ENCODE measurements at places on chromosomes 4 and X.

DNA sequence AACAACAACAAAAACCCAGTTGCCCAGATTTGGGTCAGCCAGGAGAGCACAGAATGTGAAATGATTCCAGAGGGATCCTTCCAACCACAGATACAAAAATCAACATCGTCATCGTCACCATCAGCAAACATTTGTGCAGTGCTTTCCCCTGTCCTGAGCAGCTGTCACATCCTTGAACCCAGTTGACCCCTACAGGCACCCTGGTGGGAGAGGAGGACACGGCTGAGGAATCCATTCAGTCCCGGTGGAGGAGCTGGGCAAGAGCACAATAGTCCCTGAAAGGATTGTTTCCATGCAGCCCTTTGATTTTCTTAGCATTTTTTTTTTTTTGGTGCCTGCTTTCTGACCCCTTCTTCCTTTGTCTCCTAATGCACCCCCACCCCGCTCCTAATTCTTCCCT lies 37.1 kb upstream of the STX18 start:
- no peak for DNase-seq

DNA sequence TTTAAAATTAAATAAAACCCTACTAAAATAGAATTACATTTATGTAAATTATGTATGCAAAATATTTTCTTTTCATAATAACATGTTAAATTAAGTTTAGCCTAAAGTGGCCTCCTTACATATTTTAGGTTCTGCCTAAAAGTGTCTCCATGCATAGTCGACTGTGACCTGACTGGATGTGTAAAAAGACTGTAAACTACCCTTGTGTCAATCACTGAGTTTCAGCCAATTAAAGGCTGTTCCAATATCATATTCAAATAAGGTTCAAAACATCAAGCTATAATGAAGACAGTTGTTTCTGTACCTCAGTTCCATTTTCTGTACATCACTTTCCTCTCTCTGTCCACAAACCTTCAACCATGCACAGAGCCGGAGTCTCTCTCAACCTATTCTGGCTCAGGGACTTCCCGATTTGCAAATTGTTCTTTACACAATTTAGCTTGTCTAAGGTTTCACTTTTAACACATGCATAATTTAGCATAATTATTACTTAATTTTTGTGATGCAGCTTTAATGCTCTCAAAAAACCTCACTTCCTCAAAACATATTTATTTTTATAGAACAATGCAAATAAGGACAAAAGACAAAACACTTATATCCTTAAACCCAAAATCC lies 60.1 kb downstream of the SH3RF1 start:
- DNase-seq, result no peak

GRCh38 chr4:37524267-37524666 lies 161.9 kb downstream of the RELL1 start:
- DNase-seq, result no peak

DNA sequence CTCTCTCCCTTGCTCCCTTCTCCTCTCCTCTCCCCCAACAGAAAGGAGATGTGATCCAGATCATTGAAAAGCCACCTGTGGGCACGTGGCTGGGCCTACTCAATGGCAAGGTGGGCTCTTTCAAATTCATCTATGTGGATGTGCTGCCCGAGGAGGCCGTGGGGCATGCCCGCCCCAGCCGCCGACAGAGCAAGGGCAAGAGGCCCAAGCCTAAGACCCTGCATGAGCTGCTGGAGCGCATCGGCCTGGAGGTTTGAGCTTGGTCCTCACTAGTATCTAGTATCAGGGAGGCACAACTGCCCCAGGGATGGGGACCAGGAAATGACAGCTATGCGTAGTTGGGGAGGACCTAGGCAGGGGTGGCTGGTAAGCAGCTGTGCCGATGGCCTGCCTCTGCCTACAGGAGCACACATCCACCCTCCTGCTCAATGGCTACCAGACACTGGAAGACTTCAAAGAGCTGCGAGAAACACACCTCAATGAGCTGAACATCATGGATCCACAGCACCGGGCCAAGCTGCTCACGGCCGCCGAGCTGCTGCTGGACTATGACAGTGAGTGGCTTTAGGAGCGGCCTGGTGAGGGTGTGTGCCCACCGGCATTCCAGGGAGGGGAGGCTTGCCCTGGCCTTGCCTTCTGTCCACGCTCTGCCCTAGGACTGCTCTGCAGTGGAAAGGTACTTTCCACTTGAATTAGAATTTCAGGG lies 13.0 kb downstream of the SASH3 start:
- no peak for DNase-seq

DNA sequence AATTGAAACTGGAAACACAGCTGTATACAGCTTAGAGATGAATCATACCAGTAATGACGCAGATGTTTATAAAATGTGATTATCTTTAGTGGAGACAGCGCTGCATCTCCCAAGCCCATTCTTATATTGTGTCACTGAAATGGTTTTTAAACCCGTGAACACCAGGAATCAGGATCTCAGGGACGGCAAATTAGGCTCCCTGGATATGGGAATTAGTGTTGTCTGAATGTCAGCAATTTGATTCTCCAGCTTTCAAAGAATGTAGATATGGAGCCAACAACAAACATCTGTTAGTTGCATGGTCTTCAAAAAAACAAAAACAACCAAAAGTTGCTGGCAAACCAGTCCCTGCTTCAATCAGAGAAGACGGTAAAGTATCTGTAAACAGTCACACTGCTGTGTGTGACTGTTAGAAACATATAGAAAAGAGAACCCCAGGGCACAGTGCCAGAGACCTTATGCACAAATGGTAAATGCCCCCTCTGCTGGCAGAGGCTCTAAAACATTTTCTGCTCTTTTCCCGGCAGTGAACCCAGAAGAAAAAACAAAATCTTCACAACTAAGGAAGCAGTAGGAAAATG lies 351.9 kb upstream of the FTHL17 start:
- DNase-seq, result no peak

DNA sequence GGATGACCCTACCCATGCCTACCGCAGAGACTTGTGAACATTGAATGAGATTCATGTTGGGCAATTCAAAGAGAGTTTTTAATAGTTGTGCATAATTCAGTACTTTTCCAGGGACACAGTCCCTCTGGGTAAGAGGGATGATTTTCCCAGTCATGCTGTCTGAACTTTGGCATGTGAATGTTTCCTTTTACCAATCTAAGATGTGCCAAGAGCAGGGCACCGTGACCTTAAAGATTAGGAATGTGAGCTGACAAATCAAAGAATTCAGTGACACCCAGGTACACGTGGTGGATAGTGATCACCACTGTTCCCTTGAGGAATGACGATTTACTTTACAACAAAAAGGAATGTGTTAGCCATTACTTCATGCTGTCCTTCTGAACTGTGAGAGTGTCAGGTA lies 515.6 kb downstream of the PPARGC1A start:
- DNase-seq, result no peak

DNA sequence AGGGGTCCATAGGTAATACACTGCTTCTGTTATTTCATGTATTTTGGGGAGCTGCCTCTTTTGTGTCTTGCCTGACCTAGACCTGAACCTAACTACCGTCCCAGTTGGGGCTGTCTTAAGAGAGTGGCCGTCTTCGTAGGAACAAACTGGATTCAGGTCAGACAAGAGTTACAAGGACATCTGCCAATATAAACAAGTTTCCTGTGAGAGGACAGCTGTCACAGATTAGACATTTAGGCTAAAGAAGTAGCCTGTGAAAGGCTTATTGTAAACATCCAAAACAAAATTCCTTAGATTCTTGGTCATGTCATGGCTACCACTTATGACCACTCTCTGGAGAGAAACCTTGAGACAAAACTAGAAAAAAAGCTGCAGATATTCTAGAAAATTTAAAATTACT lies 797.6 kb upstream of the AADAT start:
- no peak for DNase-seq

DNA sequence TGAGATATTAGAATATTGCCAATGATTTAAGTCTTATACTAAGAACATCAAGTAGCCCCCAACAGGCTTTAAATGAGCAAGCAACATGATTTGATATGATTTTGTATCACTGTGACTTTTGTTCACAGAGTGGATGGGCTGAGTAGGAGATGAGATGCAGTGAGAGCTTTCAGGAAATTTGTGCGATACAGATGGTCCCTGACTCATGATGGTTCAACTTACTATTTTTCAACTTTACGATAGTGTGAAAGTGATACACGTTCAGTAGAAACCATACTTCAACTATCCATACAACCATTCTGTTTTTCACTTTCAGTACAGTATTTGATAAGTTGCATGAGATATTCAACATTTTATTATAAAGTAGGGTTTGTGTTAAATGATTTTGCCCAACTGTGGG lies 78.7 kb upstream of the NWD2 start:
- DNase-seq, result no peak

DNA sequence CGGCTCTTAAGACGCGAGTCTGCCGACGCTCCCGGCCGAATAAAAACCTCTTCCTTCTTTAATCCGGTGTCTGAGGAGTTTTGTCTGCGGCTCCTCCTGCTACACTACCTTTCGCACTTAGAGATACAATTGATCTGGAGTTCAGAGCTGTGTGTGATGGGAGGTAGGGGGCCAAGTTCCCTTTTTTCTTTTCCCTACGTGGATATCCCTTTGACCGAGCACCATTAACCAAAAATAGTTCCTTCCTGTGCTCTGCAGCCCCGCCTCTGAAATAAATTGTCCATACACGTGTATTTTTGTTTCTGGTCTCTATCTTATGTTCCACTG lies 555 bp upstream of the PGM2 start:
- no peak for DNase-seq

DNA sequence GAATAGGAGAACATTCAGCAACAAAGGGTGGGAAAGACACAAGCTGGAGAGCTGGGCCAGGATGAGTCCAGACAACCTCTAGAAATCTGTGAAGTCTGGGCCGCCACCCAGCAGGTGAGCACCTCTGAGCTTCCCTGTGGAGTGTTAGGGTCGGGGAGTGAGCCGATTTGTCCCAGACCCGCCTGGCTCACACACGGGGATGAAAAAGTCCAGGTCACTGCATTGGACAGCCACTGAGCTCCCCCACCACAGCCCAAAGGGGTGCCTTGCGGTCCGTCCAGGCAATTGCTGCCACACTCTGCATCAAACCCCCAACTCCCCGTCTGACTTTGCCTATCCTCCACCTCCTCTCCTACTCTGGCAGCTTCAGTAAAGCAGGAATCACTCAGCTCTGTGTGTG lies 38.7 kb downstream of the NHSL2 start:
- no peak for DNase-seq

- DNase-seq, result no peak
These were observed 50.9 kb downstream of the RNF212 start for GRCh38 chr4:1062419-1062818.

- no peak for DNase-seq
These were observed 1.0 kb downstream of the UBL4A start for GRCh38 chrX:154485150-154486051.

DNA sequence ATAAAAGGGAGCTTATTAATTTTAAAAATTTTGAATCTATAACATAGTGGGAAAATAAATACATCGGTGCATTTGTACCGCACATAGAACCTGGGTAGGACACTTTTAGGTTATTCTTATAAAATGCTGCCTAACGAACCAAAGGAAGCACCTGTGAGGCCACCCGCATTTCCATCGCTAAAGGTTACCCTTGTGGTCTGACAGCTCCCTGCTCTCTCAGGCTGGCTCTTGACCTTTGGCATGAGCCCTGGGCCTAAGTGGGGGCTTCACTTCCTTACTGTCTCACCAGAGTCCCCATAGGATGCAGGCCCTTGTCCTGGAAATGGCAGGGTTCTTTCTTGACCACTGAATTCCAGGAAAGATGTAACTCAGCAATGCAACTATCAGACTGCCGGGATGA lies 46.0 kb downstream of the HADH start:
- DNase-seq, result no peak

- no peak for DNase-seq
These were observed 8.5 kb downstream of the AKAP17A start for GRCh38 chrX:1599791-1600405.

DNA sequence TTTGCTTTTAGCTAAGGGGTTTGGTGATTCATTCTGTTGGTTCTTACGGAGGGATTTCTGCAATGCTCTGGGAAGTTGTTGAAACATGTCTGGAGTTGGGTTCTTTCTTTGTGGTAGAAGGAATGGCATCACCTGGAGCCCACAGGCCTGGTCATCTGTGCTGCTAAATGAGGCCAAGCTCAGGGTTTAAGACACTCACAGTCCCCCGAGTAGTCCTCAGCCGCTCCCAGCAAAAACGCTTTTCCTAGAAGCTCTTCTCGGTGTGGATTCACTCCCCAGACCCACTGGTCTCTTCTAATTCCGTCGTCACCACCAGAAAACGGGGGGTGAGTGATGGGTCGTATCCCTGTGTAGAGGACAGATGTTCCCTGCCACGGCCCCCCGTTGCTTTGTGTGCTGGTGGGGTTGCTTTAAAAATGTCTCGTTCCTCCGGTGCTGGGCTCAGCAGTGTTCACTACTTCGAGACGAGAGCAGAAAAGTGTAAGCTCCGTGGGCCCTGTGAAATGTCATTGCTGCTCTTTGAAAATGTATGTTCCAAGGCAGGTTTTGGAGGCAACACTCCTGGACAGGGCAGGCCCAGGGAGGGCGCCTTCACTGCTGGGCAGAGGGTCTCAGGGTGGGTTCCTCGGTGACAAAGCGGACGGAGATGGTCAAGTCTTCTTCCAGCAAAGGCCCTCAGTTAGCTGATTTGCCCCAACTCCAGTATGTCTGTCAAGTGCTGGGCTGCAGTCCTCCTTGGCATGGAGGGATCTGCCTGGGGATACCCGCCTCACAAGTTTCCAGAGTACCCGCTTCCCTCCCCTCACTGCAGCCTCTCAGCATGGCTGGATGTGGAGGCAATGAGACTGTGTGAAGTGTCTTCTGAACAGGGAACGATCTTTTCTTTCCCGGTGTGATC lies 37.3 kb downstream of the PSAPL1 start:
- no peak for DNase-seq

GRCh38 chrX:17617806-17618205 lies 119.5 kb upstream of the SCML1 start:
- DNase-seq, result no peak

- DNase-seq, result no peak
These were observed 14.6 kb downstream of the SRPX start for GRCh38 chrX:38206036-38206435.

DNA sequence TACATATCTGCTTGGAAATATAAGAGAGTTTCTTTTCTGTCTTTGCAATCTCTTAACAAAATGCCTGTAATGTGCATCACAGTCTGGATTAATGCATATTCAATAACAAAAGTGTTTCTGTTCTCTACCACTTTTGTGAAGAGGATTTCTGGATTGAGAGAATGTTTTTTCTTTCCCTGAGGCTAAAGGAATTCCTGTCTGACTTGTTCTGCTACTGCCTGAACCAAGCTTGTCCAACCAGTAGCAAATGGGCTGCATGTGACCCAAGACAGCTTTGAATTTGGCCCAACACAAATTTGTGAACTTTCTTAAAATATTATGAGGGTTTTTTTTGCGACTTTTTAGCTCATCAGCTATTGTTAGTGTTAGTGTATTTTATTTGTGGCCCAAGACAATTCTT lies 1133.9 kb downstream of the SH3BGRL start:
- no peak for DNase-seq

- no peak for DNase-seq
These were observed 137.8 kb upstream of the IL1RAPL2 start for GRCh38 chrX:104428231-104428630.

- DNase-seq, result no peak
These were observed 2.7 kb downstream of the ENPP6 start for GRCh38 chr4:184214931-184215330.

- DNase-seq, result no peak
These were observed 23.6 kb downstream of the NUDT9 start for GRCh38 chr4:87445964-87446363.

Measured in T-helper 2 cell treated with Interferon-gamma antibody and Interleukin-4, amounts not matched to agents 5 μg/mL and 100 μg/mL, for 36 hours (primary cell).